CD4-positive, CD25-positive, alpha-beta regulatory T cell (primary cell): ENCODE measurements at places on chromosomes 5 and 9.

- DNase-seq, result no peak
These were observed 85.4 kb downstream of the MAN2A1 start for GRCh38 chr5:109775130-109775529.

GRCh38 chr9:99694393-99694792 lies 127.3 kb upstream of the NR4A3 start:
- DNase-seq, result no peak

DNA sequence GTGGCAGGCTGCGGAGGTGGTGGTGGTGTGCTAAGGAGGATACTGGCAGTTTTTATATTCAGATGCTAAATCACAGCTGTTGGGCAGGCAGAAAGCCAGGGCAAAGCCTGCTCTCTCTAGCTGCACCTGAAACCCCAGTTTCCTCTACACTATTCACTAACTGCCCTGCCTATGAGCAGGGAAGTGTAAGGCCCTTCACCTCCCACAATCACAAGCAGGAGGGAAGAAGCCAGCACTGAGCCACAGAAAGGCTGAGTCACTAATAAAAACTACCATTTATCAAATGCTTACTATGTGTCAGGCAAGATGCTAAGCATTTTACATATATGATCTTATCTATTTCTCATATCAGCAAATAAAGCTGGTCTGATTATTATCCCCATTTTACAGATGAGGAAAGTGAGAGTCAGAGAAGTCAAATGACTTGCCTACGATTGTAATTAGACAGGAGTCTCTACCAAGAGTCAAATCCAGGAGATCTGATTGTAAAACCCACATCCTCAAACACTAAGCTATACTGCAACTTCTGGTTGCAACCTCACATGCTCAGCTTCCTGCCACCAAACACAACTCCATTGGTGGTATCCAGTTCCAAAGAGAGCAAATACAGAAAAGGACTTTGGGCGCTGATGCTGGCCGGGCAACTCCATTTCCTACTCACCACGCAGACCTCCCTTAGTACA lies 17.7 kb upstream of the IL6ST start:
- DNase-seq, result no peak

DNA sequence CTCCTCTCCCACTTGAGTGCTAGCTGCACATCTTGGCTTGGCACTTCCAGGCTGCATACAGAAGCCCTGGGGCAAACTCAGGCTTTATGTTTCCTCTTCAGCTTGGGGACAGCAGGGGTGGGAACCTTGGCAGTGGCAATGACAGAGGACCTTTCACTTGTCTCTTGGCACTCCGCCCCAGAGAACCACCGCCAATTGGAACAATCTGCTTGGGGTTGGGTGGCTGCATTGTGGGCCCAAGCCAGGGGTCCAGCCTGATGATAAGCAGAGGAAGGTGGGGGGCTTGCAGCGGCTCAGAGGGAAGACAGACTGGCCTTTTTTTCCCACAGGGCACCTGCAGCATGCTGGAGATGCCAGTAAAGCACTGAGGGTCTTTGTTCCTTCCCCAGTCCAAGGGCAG lies 179.0 kb upstream of the NMUR2 start:
- DNase-seq, result no peak

- no peak for DNase-seq
These were observed 71.7 kb upstream of the TRIO start for GRCh38 chr5:14071433-14071832.

DNA sequence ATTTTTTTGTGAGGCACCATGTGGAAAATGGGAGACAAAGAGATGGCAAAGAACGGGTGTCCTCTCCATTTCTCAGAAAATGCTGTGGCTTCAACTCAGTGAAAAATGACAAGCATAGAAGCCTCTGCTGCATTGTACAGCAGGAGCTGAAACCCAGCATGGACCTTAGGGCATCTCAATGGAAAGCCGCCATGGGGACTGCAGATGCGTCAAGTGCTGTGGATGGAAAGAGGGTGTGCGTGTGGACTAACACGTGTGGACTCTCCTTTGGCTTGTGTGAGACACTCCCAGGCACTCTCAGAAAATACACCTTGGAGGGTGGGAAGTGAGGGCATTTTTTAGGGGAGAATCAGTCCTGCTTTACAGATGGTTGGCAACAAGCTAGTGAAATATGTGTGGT lies 2.2 kb upstream of the GLRX start:
- no peak for DNase-seq

- DNase-seq, result peak; percentile 28
These were observed 103.4 kb upstream of the GNA14 start for GRCh38 chr9:77751341-77752091.

DNA sequence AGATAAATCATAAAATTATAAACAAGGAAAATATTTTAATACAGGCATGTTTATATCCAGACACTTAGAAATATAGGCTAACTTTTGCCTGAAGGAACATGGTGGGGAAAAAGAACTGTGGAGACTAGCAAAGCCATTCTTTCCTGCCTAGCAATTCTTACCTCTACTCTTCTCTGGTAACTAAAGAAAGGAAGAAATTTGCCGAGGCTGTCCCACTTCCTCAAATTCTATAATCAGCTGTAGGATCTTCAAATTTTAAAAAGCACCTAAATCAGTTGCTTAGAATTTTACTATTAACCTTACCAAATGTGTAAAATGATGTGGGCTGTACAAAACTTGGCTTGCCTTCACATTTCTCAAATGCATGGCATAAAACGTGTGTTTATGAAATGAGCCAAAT lies 249.1 kb upstream of the SMARCA2 start:
- DNase-seq, result no peak

- DNase-seq, result no peak
These were observed 14.6 kb upstream of the DAP start for GRCh38 chr5:10775646-10776045.
